ENCODE measurements at places on chromosomes 4 and X.

- DNase-seq, result no peak
Observed at GRCh38 chr4:123606946-123607542, 210.4 kb downstream of the SPRY1 start.

DNA sequence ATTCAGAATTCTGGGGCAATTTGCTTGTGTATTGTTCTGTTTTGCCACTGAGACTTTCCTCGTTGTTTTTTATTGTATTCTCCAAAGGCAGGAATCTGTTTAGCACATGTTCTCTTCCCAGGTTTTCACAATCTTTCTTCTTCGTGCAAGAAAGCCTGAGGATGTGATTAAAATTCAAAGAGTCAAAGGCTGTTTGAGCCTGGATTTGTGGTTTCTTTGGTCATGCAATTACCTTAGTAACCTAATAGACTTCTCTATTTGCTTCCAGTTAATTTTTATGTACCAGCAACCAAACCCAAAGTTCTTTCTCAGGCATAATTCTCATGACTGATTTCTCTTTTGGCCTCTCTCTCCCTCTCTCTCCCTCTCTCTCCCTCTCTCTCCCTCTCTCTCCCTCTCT is 1420.1 kb upstream of the TENM3 start:
- DNase-seq, result no peak

DNA sequence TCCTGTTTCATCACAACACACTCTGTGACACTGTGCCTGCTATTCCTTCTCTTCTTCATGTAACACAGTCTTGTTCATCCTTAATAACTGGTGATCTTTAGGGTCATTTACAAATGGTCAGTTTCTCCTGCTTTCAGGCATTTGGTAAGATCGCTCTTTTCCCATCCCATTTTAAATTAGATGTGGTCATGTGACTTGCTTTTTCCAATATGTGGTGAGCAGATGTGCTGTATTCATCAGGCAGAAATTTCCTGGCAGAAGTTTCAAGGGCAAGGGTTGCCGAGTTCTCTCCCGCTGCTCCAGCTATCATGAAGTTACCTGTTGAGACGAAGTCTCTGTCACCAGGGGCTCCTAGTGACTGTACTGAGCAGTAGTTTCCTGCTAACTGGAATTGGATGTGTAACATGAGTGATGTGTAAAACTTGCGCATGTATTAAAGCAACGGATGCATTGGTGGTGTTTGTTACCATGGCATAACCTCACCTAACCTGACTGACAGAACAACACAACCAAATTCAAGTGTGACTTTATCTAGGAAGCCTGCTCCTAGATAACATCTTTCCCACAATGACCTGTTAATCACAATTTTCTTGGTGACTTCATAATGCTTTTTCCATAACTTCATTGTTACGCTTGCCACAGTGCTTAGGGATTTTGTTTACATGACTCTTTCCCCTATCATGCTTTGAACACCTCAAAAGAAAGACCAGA is 29.5 kb upstream of the BMPR1B start:
- DNase-seq, result no peak

GRCh38 chr4:147991543-147992283 is 259.8 kb downstream of the ARHGAP10 start:
- no peak for DNase-seq

DNA sequence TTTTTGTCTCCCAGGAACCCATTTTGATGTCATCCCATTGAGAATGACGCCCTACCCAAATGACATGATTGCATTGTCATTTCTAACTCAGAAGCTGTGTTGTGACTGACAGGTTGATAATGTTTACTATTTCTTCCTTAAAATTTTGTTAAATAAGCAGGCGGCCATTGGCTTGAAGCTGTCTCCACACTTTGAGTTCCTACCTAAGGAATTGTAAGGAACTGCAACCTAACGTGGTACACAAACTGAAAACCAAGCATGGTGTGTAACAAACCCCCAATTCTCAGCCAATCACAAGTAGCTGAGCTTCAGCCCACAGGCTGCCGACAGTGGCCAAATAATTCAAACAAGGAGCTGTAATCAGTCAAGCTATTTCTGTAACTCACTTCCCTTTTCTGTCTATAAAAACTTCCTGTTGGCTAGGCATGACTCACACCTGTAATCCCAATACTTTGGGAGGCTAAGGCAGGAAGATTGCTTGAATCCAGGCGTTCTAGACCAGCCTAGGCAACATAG is 2.9 kb upstream of the MND1 start:
- DNase-seq, result no peak

- DNase-seq, result no peak
Observed at GRCh38 chr4:185695743-185696142, 116.3 kb downstream of the SORBS2 start.

DNA sequence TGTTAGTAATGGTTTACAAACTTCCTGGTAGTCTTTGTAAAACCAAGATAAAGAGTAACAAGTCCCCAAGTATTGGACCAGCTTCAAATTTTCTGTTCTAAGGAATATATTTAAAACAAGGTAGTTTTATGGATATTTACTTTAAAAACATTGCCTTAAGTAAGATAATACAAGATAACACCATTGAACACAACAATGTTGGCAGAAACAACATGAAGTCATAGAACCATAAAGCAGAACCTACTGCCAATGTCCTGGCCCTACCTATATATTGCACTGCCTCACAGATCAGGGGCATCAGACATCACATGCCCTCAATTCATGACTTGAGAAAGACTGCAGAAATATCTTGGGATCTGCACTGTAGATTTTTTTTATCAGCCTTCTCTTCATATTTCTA is 1176.2 kb downstream of the PCDH7 start:
- DNase-seq, result no peak

- DNase-seq, result peak; percentile 77
Observed at GRCh38 chr4:52545099-52546069, 113.7 kb downstream of the USP46 start.

GRCh38 chrX:41313419-41313818 is 20.5 kb upstream of the DDX3X start:
- peak; percentile 37 for DNase-seq

DNA sequence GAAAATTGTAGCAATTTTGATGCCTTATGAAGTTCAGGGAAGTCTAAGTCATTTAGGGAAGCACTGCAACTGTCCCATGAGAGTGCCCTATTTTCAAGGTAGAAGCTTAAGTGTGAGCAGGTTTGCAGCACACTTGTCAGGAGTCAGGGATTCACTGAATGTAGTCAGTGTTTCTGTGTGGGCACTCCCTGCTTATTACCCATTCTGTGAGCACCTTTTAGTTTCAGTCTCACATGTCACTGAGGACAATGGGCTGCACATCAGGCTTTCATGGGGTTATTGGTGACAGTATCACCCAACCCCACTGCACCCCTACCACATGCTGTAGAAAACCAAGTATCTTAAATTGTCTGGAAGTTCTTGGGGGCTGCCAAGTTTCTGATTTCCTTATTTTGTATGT is 2.9 kb upstream of the CCNG2 start:
- no peak for DNase-seq

DNA sequence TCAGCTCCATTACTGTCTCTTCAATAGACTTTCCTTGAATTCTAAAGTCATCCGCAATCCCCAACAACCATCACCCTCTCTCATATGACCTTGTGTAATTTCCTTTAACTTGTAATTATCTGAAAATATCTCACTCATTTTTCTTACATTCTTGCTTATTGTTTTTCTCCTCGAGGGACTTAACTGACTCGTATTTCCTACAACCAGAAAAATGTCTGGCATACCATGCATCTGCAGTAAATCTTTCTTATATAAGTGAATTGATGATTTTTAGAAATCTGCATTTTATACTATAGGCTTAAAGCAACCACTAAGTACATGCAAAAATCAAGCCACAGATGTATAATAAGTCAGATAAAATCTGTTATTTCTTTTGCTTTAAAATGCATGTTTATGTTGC is 276.7 kb downstream of the UNC5C start:
- DNase-seq, result no peak

DNA sequence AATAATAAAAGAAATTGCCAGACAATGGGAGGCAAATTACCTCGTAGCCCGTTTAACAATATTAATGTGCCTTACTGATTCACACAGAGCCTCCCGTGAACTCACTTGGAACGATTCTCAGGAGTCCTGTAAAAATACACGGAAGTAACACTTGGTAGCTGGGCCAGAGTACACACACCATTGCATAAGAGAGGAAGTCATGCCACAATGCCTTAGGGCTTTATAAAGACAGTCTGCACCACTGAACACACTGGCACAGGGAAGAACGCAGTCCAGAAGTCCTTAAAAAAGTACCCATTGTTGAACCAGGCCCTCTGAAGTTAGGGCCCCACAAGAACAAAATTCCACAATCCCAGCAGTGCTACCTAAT is 15.1 kb downstream of the SLC2A9 start:
- DNase-seq, result no peak

DNA sequence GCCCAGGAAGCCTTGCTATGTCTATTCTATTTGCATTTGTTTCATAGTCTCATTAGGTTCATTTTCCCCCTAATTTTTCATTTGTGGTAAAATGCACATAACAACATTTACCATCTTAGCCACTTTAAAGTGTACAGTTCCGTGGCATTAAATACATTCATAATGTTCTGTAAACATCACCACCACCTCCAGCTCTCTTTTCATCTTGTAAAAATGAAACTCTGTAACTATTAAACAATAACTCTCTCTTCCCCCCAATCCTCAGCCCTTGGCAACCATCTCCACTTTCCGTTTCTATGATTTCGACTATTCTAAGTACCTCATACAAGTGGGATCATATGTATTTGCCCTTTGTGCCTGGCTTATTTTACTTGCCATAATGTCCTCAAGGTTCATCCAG is 19.9 kb downstream of the ARHGEF38 start:
- DNase-seq, result no peak

GRCh38 chr4:19844446-19844845 is 407.3 kb upstream of the SLIT2 start:
- DNase-seq, result no peak

- DNase-seq, result no peak
Observed at GRCh38 chr4:2483237-2483636, 14.3 kb downstream of the RNF4 start.

GRCh38 chrX:34565981-34566380 is 91.1 kb downstream of the TMEM47 start:
- DNase-seq, result no peak

DNA sequence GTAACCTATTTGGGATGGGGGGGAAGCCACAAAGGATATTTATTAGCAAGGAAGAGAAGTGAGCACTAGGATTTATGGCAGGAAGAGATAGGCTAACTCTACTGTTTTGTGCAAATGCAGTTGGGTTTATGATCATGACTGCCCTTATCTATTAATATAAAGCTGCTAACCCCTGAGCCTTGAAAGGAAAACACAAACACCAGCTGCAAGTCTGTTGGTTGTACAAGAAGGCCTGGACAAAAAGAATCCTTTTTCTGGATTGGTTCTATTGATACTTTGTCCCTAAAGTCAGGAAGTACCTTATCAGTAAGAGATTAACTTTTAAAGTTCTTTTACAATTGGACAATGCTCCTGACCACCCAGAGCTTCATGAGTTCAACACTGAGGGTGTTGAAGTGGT is 188.8 kb downstream of the LRBA start:
- no peak for DNase-seq

GRCh38 chrX:154519389-154519788 is 3.4 kb upstream of the FAM3A start:
- no peak for DNase-seq

DNA sequence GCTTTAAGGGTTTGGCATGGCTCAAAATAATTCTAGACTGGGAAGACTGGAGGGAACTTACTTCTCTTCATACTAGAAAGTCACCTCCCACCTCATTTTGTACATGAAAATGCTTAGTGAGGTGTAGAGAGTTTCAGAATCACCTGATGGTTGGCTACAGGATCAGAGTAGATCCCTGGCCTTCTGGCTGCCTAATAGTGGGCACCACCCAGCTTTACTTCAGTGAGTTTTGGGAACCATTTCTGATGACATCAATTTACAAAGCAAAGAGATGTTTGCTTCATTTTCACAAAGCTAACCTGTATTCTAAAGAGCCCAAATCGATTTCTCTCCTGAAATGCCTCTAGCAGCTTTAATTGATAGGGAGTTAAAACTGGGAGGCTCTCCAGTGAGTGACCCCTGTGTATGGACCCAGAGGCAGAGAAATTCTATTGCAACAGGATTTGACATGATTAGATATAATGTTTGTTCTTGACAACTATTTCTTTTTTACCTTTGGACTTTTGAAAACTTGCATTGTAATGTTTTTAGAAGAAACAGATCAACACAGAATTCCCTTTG is 180.5 kb downstream of the PTTG2 start:
- no peak for DNase-seq

- no peak for DNase-seq
Observed at GRCh38 chr4:169615467-169616106, 3.2 kb upstream of the NEK1 start.

GRCh38 chr4:30586850-30587249 is 133.3 kb upstream of the PCDH7 start:
- peak; percentile 56 for DNase-seq

- DNase-seq, result no peak
Observed at GRCh38 chrX:113629326-113629725, 788.7 kb upstream of the AMOT start.

GRCh38 chr4:176967586-176967985 is 174.9 kb upstream of the VEGFC start:
- DNase-seq, result no peak

DNA sequence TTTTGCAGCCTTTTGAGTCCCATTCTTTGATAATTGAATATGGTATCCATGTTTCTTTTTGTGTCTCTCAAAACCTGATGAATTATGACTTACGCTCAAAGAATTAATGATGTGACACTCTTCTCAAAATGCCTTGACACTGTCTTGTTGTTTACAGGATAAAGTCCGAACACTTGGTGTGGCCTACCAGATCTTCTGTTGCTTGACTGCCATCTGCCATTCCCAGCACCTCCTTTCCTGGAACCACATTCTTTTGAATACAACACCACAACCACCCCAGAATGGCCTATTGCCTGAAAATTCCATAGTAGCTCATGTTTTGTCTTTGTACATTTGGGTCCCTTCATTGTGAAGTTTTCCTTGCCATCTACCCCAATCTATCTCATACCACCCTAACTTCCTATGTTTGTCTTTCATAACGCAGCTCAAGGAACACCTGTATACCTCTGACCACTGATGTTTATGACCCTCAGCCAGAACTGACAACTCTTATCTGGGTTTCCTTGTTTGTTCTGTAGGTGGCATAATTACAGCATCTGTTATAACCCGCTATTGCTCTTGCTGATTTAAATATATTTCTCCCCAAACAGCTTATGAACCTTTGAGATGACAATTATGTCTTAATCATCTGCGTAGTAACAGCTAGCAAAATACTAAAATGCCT is 991.3 kb downstream of the RAB28 start:
- DNase-seq, result no peak

DNA sequence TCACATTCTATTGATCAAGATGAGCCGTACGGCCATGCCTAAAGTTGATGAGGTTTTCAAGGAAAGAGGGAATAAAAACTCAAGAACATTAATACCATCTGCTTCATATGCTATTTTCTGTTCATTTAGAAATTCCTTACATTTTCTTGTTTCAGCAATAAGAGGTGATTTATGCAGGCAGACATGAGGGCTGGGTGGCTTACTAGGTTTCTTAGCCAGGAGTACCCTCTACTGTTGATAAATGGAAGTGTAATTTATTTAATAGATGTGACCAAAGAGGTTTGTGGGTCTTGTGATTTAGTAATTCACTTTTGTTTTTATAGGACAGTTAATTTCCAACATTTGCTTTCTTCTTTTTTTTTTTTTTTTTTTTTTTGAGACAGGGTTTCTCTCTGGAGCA is 6.4 kb upstream of the SMIM9 start:
- no peak for DNase-seq

Data from spleen (tissue), 13 donors.